Activated naive CD4-positive, alpha-beta T cell (primary cell): ENCODE measurements at places on chromosomes 6 and 20.

GRCh38 chr20:13838664-13839063 is 53.8 kb downstream of the NDUFAF5 start:
- DNase-seq = no peak

GRCh38 chr6:166464068-166465002 is 81.6 kb upstream of the MPC1 start:
- DNase-seq = no peak

GRCh38 chr6:131727868-131728267 is 17.1 kb upstream of the CTAGE9 start:
- DNase-seq = no peak

DNA sequence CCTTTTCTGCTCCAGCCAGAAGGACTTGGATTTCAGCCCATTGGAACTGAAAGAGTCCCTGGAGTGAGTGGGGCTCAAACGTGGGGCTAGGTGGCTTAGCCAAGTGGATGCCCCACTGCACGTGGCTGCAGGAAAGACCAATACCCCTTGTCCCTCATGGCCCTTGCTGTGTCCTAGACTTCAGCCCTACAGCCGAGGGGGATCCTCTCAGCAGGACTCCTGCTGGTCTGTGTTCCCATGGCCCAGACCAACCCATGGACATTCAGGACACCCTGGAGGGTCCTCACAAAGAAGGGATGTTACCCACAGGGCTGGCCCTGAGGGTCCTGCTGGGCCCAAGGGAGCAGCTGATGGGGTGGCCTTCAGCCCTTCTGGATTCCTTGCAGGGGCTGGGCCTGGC is 30.0 kb upstream of the PHACTR3 start:
- no peak for DNase-seq

GRCh38 chr20:36832791-36833190 is 43.1 kb upstream of the TLDC2 start:
- no peak for DNase-seq

- DNase-seq = no peak
These were observed 4.3 kb downstream of the LZTS3 start for GRCh38 chr20:3168829-3169590.

DNA sequence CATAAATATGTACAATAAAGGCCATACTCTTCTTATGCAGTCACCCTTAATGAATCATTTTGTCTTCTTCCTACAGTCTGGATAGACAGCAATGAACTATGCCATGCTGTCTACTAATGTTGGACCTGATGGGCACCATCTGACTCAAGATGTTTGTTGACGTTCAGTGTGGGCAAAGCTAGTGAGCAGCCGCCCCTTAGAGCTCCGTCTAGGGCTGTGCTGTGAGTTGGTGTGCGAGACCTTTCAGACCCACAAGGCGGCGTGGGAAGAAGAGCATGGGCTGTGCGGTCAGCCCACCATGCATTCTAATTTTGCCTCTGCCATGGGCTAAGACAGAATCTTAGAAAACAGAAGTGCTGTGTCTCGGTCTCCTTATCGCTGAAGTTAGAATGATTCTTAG is 829.4 kb downstream of the QKI start:
- DNase-seq = no peak

- DNase-seq = no peak
These were observed 123.5 kb downstream of the TCP11 start for GRCh38 chr6:35017411-35018181.

DNA sequence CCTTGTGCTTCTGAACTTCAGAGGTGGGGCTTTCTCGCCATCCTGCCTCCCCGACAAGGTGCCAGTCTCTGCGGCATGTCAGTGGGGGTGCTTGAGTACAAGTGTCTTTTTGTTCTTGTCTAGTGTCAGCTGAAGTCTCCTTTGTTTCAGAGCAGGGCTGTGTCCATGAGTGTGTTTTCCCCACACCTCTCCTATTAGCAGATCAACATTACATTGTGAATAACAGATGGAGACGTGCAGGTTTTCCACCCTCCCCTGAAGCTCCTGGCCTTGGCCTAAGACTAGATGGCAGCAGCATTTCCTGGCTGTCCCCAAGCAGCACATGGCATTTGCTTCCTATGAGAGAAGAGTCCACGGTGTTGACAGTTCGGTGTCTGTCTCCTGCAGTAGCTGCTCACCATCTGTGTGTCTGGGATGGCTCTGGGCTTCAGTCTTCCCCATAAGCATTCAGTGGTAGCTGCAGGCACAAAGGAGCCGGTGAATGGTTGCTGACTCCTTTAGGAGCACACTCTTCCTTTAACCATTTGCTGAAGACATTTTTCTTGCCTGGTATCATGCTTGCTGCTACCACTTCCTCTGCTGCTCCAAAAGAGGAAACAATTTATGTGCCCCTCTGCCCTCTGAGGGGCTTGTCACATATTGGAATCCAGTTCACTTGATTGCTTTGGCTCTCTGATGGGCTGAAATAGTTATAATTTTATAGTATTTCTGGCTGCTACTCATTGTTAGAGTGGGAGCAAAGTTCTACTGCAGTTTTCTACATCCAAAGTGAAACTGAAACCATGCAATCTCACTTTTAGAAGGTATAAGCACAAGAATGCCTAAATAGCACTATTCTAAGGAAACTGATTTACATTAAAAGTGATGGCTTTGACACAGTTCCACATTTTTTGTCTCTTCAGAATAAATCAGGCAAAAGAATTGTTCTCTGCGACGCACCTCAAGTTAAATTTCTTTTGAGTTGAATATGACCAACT is 913.0 kb downstream of the C6orf118 start:
- DNase-seq = no peak

- no peak for DNase-seq
These were observed 8.8 kb downstream of the SLC9A8 start for GRCh38 chr20:49821381-49821780.

DNA sequence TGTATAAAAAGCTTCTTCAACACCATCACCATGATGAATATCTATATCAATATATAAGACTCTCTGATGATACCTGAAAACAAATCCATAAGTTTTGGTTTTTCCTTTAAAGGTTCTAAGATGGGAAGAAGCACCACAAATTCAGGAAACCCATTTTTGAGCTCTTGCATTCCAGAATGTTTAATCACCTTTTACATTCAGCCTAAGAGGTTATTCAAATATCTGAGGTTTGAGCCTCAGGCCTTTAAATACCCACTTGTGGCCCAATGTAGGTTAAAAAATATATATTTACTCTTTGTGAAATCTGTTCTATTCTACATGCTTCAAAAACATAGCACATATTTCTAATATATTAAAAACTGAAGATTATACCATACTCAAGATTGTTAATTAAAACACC is 17.6 kb downstream of the HDAC2 start:
- no peak for DNase-seq

DNA sequence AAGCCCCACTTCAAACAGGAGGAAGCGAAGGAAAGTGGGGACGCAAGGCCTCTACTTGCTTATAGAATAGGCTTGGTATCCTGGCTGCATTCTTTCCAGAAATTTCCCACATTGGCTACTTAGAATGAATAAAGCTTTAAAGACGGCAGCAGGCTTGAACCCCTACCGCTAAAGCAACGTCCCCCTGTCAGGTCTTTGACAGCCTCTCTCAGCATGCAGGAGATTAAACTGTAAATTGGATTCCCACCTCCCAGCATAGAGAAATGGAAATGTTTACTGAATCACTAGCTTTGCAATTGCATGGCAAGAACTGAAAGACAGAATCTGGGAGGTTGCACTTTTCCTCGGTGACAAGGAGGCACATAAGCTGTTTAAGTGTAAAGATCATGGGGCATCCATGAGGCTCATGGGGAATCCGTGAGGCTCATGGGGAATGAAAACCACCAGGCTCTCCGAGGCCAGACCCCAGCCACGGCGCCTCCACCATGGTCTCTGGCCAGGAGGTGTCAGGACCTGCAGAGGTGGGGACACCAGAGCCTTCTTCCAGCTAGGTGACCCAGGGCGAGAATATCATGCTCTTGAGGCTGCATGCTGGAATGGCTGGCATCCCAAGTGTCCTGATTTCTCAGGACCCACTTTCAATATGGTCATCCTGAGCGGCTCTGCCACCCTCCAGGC is 10.3 kb downstream of the LEMD2 start:
- no peak for DNase-seq

DNA sequence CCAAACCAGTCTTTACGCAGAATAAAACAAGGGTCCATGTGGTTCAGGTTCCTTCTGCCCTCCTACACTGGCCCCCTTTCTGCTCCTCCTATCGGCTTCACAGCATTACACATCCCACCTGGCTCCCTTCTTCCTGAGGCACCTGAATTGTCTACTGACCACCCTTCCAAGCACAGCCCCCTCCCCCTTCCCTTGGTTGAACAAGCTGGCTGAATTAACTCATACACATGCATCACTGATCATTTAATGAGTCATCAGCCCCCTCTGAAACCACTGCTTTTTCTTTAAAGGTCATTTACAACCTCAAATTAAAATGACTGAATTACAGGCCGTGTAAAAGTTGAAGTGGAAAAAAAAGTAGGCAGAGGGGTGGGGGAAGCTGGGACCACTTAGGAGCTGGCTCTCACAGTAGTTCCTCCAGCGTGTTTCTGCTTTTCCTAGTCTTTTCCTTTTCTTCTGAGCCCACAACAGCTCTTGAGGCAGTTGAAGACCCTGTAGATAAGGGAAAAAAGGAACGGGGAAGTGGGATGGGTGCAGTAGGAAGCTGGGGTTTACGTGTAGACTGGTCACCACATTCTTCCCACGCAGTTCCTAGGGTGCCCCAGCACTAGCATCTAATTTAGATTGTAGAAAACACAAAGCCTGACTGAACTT is 67.6 kb downstream of the FYN start:
- DNase-seq = no peak

DNA sequence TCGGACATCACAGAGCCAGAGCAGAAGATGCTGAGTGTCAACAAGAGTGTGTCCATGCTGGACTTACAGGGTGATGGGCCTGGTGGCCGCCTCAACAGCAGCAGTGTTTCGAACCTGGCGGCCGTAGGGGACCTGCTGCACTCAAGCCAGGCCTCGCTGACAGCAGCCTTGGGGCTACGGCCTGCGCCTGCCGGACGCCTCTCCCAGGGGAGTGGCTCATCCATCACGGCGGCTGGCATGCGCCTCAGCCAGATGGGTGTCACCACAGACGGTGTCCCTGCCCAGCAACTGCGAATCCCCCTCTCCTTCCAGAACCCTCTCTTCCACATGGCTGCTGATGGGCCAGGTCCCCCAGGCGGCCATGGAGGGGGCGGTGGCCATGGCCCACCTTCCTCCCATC is 11.4 kb upstream of the ZBTB9 start:
- no peak for DNase-seq

GRCh38 chr6:75098709-75099108 is 107.1 kb downstream of the COL12A1 start:
- DNase-seq = no peak

DNA sequence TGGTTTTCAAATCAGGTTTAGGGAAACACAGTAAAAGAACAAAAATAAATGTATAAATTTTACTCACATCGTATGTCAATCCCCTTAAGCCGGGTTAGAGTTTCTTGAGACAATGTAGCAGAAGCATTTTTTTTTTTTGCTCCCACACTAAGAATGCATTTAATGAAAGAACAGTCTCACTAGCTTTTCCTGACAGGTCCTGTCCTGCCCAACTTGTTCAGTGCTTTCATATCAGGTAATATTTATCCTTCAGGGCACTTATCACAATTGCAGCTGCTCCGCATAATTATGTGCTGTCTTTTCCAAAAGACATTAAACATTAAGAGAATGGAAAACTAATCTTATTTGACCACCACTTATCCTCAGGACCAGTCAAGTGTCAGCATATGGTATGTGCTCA is 632.0 kb downstream of the HTR1B start:
- DNase-seq = no peak

- no peak for DNase-seq
These were observed 131.9 kb upstream of the SYNDIG1 start for GRCh38 chr20:24337551-24337950.

GRCh38 chr6:150231525-150231850 is 88.6 kb downstream of the PPP1R14C start:
- DNase-seq = no peak

DNA sequence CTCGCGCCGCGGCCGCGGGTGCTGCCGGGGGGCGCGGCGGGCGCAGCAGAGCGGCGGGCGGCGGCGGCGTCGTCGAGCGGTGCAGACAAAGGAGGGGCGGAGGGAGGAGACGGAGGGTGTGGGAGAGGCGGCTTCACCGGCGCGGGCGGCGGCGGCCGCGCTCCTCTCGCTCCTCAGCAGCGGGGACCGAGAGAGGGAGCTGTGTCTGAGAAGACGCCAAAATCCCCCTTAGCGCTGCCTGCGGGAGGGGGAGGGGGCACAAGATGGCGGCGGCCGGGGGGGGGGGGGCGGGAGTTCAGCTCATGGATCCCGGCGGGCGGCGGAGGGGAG is 296 bp downstream of the ADNP start:
- peak; percentile 80 for DNase-seq

DNA sequence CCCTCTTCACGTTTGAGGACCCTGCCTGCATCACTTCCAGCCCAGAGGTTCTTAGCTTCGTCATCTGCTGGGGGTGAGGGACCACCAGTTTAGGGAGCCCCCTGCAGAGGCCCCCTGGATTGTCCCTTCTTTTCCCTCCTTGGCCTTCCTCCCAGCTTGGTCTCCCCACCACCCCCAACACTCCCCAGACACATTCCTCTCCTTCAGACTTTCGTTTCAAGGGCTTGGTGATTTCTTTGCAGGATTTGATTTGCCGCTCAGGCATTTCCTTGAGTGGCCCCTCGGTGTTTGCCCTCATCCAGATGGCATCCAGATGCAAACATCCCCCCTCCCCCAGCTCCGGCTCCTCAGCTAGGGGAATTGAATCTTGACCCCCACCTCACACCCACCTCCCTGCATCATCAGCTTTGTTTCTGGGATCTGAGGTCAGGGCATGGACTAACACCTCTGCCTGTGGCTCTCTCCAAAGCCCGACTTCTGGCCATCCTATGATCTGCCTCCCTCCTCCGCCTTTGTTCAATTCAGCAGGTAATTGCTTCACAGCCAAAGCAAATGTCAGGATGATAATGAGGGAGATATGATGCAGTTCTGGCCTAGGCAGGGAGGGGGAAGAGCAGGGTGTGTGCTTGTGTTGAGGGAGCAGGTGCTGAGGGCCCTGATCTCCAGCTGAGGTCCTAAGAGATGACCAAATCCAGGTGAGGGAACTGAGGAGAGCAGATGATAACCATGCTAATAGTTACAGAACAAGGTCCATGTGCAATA is 141.5 kb downstream of the VEGFA start:
- no peak for DNase-seq

DNA sequence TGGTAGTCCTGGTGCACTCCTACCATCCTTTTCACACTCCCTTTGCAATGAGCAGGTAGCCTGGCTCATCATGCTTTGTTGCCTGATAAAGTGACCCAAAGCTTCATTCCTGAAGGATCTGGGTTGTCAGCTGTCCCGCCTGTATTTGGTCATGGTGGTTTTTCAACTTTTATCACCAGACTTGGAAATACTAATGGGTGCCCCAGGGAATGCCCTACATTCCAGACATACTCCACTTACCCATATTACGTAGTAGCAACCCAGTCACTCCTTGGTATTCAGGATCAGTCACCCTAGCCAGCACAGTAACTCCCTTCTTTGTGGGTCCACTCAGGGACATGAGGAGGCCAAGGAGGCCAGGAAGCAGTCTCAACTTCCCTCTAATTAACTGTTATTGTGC is 199.2 kb downstream of the MAFB start:
- DNase-seq = no peak
